Foreskin keratinocyte (primary cell): ENCODE measurements at places on chromosomes 7 and 10. TPM values are rescaled to one million over a fixed set of nuclear protein-coding genes. Genes with fewer than 3 reads are reported as not detected.
A peak's percentile ranks its signal among the peaks of the same experiment; 100 is the strongest.

GRCh38 chr7:37284805-37285231 is 163.8 kb downstream of the ELMO1 start:
- DNase-seq = no peak

- DNase-seq = no peak
These were observed 174.1 kb downstream of the KCNMA1 start for GRCh38 chr10:77463499-77463898.

DNA sequence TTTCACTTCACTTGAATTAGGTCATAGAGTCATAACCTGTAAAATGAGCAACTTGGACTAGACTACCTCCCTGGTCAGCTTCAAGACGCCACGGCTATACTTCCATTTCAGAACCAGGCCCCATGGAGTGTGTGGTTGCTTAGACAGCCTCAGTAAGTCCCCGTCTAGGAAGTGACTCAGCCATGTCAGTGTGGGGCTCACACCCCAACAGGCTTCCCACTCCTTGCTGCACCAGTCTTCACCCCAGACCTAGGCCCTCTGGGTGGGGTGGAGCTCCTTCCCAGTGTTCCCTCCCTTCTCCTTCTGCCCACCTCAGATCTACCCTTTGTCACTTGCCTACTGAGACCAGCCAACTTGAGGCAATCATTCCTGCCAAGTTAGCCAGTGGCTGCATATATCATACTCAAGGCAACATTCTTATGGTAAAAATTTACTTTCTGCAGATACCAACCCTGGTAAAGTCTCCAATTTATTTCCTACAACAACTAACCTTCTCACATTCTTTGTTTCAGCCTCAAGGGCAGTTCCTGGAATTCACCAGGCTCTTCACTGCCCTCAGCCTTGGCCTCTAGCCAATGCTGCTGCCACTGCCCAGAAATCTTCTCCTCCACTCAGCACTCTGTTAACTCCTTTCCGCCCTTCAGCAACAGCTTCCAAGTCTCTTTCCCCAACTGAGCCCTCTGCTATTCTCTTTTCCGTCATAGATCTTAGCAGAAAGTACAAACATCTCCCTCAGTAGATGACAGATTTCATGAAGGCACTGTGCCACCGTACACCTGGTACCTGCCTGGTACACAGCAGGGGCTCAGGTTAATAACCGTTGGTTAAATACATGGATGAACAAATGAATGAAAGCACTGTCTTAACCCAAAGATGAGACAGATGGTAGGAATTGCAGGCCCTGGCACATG is 31.3 kb upstream of the ZNRF2 start:
- DNase-seq = no peak

DNA sequence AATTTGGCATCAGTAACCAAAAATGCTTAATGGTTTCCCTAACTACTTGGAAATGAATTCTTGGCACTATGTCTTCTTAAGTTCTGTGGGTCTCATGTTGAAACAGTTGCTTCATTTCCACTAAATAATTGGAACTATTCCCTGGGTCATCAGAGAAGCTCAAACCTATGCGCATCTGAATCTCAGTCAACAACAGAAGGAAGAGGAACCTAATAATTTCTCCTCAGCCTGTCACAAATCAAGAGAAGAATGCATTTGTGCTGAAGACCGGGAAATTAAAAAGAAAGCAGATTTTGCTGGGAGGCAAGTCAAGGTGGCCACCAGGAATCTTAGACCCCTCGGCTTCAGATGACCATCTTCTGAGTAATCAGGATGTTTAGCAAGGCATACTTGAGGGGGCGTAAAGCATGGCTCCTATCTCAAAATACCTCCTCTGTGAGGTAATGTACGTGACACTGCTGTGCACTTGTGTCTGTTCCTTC is 41.4 kb downstream of the TOMM7 start:
- no peak for DNase-seq

DNA sequence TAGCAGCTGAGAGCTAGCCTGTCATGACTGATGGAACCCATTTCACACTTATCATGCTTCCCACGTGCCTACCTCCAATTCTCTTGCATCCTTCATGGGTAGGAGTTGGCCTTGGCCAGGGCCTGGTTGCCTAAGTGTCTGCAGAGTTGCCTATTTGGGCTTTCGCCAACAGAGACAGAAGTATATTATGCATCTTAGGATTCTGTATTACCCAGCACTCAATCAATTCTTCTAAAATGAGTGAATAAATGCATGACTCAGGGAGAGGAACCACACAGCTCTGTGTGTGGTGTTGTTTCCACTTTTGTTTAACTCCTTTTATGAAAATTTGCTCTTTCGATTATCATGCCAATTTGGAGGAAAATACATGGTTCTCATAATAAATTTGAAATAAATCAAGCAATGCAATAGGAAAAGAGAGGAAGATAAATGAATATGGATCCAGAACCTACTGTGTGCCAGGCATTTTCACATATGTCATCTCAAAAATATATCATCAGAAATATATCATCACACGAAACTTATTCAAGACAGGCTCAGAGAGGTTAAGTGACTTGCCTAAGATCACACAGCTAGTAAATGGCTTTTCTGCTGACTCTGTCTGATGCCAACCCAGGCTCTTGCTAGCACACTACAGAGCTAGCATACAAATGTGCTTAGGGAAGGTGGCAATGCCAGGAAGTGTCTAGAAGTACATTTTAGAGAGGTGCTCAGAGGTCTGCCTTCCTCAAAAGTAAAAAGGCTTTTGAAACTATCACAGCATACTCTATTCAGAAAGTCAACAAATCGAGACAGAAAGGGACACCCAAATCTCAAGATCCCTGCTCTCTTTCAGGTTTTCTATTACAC is 9.5 kb upstream of the HABP2 start:
- no peak for DNase-seq

GRCh38 chr10:92990615-92991014 is 70.0 kb upstream of the CYP26C1 start:
- DNase-seq = no peak

DNA sequence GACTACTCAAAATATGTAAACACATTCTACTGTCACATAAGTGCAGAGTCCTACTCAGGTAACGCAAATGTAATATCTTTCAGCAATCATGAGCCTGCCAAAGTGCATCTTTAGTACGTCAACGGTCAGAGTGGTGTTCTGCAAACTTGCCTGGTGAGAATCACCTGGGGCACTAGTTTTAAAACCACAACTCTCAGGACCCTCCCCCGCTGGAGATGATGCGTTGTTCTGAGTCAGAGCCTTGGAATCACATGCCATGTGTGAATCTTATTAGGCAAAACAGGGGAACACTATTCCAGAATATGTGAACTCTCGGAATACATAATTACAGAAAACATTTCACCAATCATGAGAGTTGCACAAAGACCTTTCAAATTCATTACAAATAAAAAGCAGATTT is 115.7 kb downstream of the TPK1 start:
- DNase-seq = peak; percentile 96

- DNase-seq = no peak
These were observed 92.5 kb downstream of the POU6F2 start for GRCh38 chr7:39069896-39070881.

GRCh38 chr7:26307226-26307625 is 15.6 kb downstream of the SNX10 start:
- no peak for DNase-seq

DNA sequence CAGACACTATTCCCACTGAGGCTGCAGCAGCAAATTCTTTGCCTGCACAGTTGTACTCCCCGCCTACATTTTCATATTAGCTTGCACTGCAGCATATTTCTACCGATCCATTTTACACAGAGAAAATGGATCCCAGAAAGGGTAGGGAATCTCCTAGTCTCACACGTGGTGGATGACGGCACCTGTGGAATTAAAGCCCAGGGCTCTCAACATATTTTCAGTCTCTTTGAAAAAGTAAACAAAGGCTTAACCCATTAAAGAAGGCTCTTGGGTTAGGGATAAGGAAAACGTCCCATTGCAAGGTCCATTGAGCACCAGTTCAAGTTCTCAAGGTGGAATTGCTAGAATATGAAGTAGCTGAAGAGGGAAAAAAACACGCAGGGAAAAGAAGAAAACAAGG is 49.4 kb upstream of the FOXI2 start:
- DNase-seq = no peak

- no peak for DNase-seq
These were observed 224.5 kb downstream of the PCDH15 start for GRCh38 chr10:54576541-54576940.

DNA sequence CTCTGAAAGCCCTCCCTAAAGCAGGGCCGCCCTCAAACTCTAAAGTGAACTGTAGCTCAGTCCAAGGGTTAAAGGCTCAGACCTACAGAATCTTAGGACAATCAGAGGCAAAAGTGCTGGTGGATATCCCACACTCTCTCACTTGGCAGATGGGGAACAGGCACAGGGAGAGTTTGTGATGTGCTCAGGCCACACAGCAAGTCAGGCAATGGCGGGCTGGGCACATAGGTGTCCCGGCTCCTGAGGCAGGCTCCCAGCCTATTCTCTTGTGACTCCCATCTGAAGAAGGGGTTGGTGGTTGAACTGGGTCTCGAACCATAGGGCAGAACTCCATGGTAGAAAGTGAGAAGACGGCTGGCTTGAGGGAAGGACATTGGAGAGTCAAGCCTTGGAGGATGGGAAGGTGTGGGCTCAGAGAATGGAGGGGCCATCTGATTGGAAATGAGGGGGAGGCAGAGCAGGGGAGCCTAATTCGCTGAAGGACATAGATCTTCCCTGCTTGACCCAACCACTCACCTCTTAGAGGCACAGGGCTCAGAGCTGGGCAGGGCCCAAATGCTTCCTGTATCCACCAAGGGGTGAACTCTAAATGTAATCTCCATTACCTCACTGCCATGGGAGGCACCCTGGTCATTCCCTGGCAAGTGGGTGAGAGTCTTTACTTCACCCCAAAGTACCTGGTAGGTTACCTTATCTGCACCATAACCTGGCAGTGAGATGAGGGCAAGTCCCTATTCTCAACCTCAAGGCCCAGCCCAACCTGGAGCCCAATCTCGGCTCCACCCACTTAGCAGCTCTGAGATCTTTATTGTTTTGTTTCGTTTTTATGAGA is 4.9 kb upstream of the ZMIZ1 start:
- no peak for DNase-seq

DNA sequence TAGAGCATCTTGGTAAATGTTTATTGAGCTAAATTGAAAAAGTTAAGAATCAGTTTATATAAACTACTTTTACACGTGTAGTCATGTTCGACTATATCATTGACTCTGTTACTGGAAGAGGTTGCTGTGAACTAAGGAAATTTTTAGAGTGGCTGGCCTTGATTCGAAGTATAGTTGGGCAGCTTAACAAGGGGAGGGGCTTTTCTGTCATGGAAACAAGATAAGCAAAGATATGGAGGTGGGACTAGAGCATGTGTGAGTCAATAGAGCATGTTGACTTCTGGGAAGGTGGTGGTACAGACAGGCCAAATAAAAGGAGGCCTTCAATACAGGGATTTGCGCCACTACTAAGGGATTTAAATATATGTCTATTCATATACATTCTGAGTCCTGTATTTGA is 7.6 kb downstream of the ATP5F1C start:
- DNase-seq = no peak

DNA sequence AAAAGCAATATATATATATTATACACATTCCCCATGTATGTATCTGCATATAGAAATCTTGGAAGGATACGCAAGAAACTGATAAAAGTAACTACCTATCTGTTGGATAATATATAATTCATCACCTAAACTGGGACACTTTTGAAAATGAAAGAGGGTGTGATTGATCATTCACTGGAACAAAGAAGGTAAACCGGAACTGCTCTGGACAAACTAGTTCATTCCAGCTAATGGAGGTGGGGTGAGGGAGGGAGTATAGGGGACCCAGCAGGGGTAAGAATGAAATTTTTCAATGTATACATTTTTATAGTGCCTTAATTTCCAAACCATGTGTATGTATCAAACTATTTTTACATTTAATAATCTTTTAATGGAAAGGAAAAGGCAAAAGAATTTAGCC is 25.6 kb downstream of the SORBS1 start:
- no peak for DNase-seq

- no peak for DNase-seq
These were observed 17.4 kb upstream of the LBX1 start for GRCh38 chr10:101246639-101247038.

GRCh38 chr10:131775433-131775832 is 125.4 kb upstream of the PPP2R2D start:
- no peak for DNase-seq

The CDNF gene
- total RNA-seq = 0.34 and 0.63 TPM in 2 replicates

The GPR37 gene
- 1.4 and 1.6 TPM in 2 replicates for total RNA-seq

The NEUROG3 gene
- total RNA-seq = not detected in 2 replicates

The LRMDA gene
- not detected in 2 replicates for total RNA-seq

The FAM25A gene
- total RNA-seq = 0.56 TPM in 1 of 2 replicates, not detected in the other

The OR2A5 gene
- total RNA-seq = not detected in 2 replicates

The MORN4 gene
- 7.4 and 9.7 TPM in 2 replicates for total RNA-seq

The RET gene
- total RNA-seq = 1.2 and 1.3 TPM in 2 replicates

The GAD2 gene
- total RNA-seq = not detected in 2 replicates
